ENCODE measurements at places on chromosomes 12 and 14.

GRCh38 chr12:75975702-75976101 lies 55.9 kb downstream of the PHLDA1 start:
- DNase-seq, result no peak

DNA sequence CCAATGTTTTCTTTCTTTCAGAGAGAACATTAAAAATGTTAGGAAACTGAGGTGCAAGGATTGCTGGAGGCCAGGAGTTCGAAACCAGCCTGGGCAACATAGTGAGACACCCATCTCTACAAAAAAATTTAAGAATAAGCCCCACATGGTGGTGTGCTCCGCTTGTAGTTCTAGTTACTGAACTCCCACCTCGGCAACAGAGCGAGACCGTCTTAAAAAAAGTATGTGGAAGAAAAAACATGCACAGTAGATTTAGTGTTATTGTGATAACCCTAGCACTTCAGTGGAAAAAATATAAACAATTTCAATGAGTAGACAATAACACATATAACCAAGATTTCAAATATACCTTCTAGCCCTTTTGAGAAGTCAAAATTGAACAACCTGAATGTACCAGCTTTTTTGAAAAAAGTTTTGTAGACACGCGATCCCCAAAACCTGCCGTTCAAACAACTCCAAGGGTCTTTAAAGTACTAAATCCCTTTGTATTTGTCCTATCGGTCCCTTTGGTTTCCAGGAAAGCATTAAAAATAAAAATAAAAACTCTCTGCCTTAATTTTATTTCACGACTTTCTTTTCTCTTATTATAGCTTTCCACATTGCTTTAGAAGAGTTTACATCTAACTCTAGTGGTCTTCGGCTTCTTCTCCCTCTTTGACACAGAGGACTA lies 1.0 kb upstream of the ANO6 start:
- no peak for DNase-seq

DNA sequence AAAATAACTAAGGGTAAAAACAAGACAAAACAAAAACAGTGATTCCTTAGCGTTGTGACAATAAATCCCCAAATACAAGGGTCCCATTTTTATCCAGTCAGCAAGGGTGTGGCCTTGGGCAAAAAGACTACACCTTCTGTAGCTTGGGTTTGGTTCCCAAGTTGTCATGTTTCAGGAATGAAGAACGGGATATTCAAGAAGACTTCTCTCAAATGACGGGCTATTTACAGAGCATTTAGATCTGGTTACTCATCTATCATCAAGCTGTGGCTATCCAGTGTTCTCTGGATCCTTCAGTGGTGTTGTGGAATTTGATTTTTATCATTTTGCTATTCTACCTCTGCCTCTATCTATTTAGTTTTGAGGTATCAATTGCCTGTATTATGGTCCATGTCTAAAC lies 219.7 kb downstream of the SLC25A21 start:
- DNase-seq, result no peak

DNA sequence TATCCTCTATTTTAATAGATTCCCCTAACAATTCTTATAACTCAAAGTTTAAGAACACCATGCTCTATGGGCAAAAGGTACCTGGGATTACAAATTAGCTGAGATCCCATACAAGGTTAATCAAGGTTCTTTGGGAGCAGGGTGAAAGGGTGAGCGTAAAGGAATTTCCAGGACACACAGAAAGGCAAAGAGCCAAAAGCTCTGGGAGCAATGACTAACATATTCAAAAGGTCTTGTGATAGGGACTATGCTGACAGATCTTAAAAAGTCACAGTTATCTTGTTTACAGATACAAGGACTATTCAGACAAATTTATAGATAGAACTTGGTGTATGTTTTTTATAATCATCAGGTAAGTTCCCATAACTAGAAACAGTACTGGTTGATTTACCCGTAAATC lies 19.5 kb upstream of the PPFIBP1 start:
- DNase-seq, result no peak

DNA sequence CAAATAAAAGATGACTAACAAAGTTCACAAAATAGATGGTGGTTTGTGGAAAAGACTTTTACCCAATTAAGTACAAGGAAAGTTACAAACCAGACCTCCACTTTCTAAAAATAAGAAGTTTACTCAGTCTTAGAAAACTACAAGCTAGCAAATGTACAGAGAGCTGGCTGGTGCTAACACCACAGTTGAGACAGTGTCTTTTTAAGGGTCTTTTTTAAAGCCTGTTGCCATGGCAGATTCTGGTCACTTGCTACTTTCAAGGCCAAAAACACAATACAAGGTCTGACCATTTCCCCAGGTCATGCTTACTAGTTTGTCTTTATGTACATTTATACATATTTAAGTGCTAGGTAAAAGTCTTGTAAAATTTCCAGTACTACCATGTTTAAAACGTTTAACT lies 2.4 kb downstream of the BTG1 start:
- no peak for DNase-seq

DNA sequence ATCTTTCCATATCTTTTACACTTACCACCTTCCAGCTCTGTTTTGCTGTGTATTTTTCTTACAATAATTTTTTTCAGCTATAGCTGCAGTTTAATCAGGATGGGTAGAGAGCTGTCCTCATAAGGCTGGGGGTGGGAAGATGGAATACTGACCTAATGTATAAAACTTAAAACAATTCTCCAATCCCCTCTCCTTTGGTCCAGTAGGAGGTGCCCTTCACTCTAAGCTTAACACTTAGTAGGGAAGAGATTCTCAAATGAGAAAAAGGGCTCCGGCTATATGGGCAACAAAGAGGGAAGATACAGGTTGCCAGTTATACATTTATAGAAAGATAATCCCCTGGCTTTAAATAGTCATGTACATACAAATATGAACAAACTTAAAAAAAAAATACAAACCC lies 2.8 kb downstream of the ORMDL2 start:
- DNase-seq, result no peak

- DNase-seq, result no peak
Observed at GRCh38 chr14:104822821-104823615, 22.1 kb downstream of the ZBTB42 start.

DNA sequence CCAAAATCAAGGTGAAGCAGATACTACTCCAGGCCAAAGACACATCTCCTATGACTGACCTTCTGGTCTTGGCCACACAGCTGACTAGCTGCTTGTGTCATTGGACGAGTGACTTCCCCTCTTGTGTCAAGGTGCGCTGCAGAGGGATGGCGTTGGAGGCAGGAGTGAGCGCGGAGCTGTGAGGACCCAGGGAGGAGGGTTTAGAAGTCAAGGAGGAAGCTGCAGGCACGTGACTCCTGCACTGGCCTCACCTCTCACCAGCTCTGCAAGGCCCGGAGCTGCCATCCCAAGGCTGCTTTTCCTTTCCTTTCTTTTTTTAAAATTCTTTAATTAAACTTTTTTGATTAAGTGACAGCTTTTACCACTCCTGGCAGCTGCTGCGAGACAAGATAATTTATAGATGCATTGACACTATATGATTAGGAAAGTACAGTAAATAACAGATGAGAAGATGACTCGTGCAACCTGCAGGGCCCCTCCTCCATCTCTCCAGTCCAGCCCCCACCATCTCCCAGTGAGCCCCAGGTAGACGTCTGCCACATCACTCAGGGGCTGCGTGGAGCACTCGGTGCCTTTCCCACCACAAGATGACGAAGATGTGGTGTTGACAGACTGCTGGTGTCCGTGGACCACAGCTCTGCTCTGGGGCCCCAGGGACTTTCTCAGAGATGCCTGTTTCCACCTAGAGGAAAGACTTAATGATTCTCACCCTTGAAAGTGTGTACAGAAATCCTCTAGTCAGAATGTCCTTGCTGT lies 350.6 kb downstream of the CACNA1C start:
- no peak for DNase-seq

- no peak for DNase-seq
Observed at GRCh38 chr14:92653162-92653651, 95.2 kb downstream of the LGMN start.

GRCh38 chr12:54879150-54879549 lies 24.8 kb downstream of the MUCL1 start:
- DNase-seq, result no peak

GRCh38 chr12:89933911-89934310 lies 225.3 kb upstream of the ATP2B1 start:
- no peak for DNase-seq

- no peak for DNase-seq
Observed at GRCh38 chr12:1213205-1213604, 222.2 kb downstream of the ERC1 start.

- no peak for DNase-seq
Observed at GRCh38 chr14:84686550-84686949, 843.4 kb upstream of the FLRT2 start.

GRCh38 chr12:1881301-1881700 lies 37.2 kb downstream of the CACNA2D4 start:
- DNase-seq, result no peak

- DNase-seq, result no peak
Observed at GRCh38 chr12:72829838-72830237, 557.7 kb downstream of the TRHDE start.

- DNase-seq, result no peak
Observed at GRCh38 chr12:8052679-8053078, 13.5 kb downstream of the C3AR1 start.

DNA sequence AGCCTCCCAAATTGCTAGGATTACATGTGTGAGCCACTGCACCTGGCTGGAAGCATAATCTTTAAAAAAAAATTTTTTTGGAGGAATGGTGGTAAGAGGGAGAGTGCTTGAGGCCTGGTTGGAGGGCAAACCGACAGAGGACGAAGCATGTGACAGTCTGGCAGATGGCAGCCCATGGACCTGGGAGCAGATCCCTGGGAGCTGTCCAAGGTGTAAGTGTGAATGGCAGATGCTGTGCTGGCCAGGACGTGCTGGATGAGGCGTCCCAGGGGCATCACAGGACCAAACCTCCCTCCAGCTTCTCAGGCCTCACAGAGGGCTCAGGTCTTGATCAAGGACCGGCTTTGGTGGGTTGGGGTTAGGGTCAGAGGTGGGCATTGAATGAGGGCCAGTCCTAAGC lies 128.4 kb upstream of the NCOR2 start:
- no peak for DNase-seq

GRCh38 chr14:34742270-34743115 lies 28.1 kb upstream of the CFL2 start:
- no peak for DNase-seq

- DNase-seq, result no peak
Observed at GRCh38 chr12:91357381-91357780, 174.8 kb upstream of the DCN start.

DNA sequence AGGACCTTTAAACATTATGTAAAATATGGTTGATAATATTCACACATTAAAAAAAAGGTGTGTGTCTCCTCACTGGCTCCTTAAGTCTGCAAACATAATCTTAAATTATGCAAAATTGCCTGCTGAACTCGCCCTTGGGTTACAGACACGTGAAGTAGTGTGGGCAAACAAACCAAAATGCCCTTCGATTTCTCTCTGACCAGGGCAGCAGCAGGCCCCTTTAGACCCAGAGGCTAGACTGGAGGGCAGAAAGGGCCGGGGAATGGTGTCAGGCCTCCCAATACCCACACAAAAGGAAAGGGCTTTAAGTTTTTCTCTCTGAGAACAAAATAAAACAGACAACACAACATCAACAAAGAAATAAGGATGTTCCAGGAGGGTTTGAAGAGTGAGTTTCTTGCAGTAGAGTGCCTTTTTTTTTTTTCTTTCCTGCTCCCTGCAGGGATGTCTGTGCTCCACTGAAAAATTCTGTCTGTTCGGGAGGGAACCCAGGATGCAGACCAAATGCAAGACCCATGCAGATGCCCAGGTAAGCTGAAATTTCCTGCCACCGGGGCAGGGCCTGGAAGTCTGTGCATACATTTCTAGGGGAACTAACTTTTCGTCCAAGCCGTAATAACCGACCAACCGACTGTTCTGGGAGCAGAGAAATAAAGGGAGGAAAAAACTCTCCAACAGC lies 1.7 kb downstream of the TBX3 start:
- DNase-seq, result no peak
